ENCODE measurements at places on chromosomes 16 and 17. TPM values are rescaled to one million over a fixed set of nuclear protein-coding genes. Genes with fewer than 3 reads are reported as not detected.

GRCh38 chr17:67322042-67322787 is 44.2 kb downstream of the PSMD12 start:
- H3K4me3 ChIP-seq, result no peak overlapping the region
- H3K36me3 ChIP-seq, result no peaks in the 10 kb centered on the region
- DNase-seq, result no peak
- H3K27me3 ChIP-seq, result no peaks in the 10 kb centered on the region

The KLHL10 gene
- total RNA-seq, result not detected

- no peaks in the 10 kb centered on the region for H3K27me3 ChIP-seq
- peak overlapping the region; percentile 92 for H3K27ac ChIP-seq
- H3K36me3 ChIP-seq, result no peaks in the 10 kb centered on the region
- no peak for DNase-seq
- H3K4me1 ChIP-seq, result peaks cover 99% of the 10 kb centered on the region
- H3K4me3 ChIP-seq, result peak overlapping the region; percentile 36
These were observed 10.5 kb downstream of the CCR7 start for GRCh38 chr17:40554646-40555295.

The CCDC154 gene
- total RNA-seq, result 1.3 TPM

GRCh38 chr16:24360936-24361335 is 104.8 kb downstream of the CACNG3 start:
- H3K4me1 ChIP-seq, result no peaks in the 10 kb centered on the region
- peaks cover 43% of the 10 kb centered on the region for H3K27me3 ChIP-seq
- no peak overlapping the region for H3K4me3 ChIP-seq
- H3K27ac ChIP-seq, result no peak overlapping the region
- H3K36me3 ChIP-seq, result no peaks in the 10 kb centered on the region

The OR1A1 gene
- not detected for total RNA-seq

DNA sequence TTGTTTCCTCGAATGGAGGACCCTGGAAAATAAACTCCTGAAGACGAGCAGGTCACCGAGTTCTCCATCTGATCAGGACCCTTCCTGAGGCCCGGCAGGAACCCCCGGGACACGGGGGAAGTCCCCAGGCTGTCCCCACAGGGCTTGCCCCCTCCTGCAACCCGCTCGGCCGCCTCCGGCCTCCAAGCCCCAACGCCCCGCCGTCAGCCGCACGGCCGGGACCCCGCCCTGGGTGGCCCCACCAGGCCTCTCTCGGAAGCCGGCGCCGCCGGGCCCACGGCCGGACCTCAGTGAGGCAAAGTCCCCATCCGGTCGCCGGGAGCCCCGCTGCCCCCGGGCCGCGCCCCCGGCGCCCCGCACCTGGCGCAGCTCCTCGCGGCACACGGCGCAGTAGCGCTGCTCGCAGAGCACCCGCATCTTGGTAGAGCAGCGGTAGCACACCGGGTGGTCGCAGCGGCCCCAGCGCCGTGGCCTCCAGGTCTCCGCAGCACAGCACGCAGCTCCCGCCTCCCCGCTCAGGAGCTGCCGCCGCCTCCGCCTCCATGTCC is 383 bp downstream of the ZNF598 start:
- no peaks in the 10 kb centered on the region for H3K27me3 ChIP-seq
- peak overlapping the region; percentile 91 for H3K27ac ChIP-seq
- peaks cover 63% of the 10 kb centered on the region for H3K4me1 ChIP-seq
- peak; percentile 22 for DNase-seq
- peak overlapping the region; percentile 93 for H3K4me3 ChIP-seq
- no peaks in the 10 kb centered on the region for H3K36me3 ChIP-seq

The GAS2L2 gene
- 0.08 TPM for total RNA-seq

DNA sequence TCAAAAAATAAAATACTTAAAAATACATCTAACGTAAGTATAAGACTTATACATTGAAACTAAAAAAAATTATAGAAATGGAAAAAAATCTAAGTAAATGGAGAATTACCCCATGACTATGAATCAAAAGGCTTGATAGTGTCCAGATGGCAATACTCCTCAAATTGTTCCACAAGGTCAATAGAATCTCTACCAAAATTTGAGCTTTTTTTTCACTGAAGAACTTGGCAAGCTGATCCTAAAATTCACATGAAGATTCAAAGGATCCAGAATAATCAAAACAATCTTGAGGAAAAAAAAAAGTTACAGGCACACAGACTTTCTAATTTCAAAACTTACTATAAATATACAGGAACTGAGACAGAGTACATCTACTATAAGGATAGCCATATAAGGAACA is 448.4 kb upstream of the CDH11 start:
- H3K36me3 ChIP-seq, result no peaks in the 10 kb centered on the region
- no peak for DNase-seq
- H3K27ac ChIP-seq, result no peak overlapping the region
- no peaks in the 10 kb centered on the region for H3K27me3 ChIP-seq

- peaks cover 4% of the 10 kb centered on the region for H3K4me1 ChIP-seq
- H3K27me3 ChIP-seq, result no peaks in the 10 kb centered on the region
- H3K36me3 ChIP-seq, result peaks cover 90% of the 10 kb centered on the region
- no peak for DNase-seq
These were observed 19.9 kb downstream of the POLR3E start for GRCh38 chr16:22317001-22317530.

DNA sequence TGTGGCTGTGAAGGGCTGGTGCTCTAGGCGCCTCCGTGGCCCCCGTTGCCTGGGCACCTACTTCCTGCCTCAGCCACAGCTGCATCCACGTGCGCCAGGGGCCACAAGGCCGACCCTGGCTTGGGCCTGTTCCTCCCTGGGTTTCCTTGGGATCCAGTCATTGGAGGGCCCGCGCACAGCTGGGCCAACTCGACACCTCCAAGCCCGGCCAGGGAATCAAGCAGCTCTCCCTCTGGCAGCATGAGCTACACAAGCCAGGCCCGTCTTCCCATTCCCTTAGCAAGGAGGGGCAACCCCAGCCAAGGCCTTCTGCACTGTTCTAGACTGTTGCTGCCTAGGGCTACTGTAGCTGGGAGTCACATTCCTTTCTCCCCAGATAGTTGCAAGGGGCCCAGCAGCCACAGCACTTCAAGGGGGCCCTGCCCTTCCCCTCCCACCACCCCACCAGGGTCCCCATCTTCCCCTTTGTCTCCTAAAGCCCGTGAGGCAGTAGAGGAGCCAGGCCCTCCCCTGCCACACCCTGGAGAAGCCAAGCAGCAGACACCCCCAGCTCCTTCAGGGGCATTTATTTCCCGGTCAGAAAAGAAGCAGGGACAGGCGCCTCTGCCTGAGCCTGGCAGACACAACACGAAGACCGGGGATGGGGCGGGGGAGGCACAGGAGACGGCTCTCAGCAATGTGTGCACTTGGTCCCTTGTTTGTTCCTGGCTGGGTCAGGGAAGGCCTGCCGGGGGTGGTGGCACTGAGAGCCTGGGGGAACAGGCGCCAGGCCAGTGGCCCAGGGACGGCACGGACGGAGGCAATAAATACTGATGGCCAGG is 3.8 kb downstream of the ARHGDIA start:
- H3K36me3 ChIP-seq, result peaks cover 31% of the 10 kb centered on the region
- H3K27me3 ChIP-seq, result no peaks in the 10 kb centered on the region
- DNase-seq, result no peak
- H3K4me3 ChIP-seq, result no peak overlapping the region
- peaks cover 81% of the 10 kb centered on the region for H3K4me1 ChIP-seq
- peak overlapping the region; percentile 99 for H3K27ac ChIP-seq

DNA sequence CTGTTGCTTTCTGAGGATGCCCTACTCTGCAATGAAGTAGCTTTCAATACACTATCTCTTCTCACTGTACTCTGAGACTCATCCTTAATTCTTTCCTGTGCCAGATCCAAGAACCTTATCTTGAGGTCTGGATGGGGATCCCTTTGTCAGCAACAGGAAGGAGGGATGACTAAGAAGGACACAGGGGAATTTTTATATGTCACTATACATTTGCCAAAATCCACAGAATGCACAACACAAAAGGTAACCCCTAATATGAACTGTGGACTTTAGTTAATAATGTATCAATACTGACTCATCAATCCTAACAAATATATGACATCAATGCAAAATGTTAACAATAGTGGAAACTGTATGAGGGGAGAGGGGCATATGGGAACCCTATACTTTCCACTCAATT is 4.7 kb upstream of the RBBP6 start:
- no peaks in the 10 kb centered on the region for H3K36me3 ChIP-seq
- no peak for DNase-seq
- no peak overlapping the region for H3K27ac ChIP-seq

Measured in left ventricle myocardium inferior (tissue), 1 donor.